Hematopoietic multipotent progenitor cell (in vitro differentiated cells): ENCODE measurements at places on chromosomes 7 and 10. TPM values are rescaled to one million over a fixed set of nuclear protein-coding genes. Genes with fewer than 3 reads are reported as not detected.

- DNase-seq = no peak
These were observed 3.7 kb upstream of the ZNF800 start for GRCh38 chr7:127396184-127396583.

DNA sequence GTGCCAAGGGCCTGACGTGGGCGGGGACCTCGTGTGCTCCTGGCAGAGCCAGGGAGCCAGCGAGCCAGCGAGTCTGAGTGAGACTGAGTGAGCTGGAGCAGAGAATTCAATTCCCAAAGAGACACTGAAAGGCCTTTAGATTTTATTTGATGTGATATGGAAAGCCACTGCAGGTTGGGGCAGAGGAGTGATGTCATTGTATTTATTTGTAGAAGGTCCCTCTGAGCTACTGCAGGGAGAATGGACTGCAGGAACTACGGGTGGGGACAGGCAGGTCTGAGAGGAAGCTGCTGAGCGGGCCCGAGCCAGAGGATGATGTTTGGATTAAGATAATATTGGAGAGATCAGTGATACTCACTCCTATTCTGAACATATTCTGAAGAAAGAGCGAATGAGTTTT is 445.8 kb upstream of the ANKRD30A start:
- no peak for DNase-seq

Gene ETV1
- 0.27 TPM for total RNA-seq

GRCh38 chr10:112990271-112990670 is 40.2 kb downstream of the TCF7L2 start:
- DNase-seq = no peak

GRCh38 chr7:1939434-1940401 is 269.6 kb downstream of the ELFN1 start:
- peak; percentile 18 for DNase-seq

Gene INA
- not detected for total RNA-seq

DNA sequence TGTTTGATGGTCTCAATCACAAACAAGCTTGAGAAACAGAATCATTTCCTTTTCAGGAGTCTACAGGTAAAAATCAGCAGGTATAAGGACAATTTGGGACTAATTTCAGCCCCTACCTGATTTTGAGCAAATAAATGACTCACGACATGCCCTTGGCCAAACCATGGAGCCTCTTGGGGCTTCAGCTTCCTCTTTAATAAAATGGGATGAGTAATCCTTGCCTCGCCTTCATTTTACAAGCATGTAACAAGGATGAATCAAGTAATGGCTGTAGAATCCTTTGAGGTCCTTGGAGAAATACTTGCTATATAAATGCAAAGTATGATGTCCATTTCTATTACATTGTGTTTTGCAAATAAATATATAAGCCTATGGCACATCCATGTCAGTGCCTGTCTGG is 212.8 kb upstream of the PODXL start:
- no peak for DNase-seq

Gene ABCC2
- 0.27 TPM for total RNA-seq

Gene DGKI
- under 0.01 TPM for total RNA-seq

Gene CPEB3
- 1.9 TPM for total RNA-seq

- peak; percentile 34 for DNase-seq
These were observed 41.0 kb downstream of the STRA8 start for GRCh38 chr7:135274495-135275268.

Gene IPMK
- 3.2 TPM for total RNA-seq

- no peak for DNase-seq
These were observed 10.4 kb downstream of the CHCHD3 start for GRCh38 chr7:133071506-133071905.

Gene HMX3
- total RNA-seq = not detected

DNA sequence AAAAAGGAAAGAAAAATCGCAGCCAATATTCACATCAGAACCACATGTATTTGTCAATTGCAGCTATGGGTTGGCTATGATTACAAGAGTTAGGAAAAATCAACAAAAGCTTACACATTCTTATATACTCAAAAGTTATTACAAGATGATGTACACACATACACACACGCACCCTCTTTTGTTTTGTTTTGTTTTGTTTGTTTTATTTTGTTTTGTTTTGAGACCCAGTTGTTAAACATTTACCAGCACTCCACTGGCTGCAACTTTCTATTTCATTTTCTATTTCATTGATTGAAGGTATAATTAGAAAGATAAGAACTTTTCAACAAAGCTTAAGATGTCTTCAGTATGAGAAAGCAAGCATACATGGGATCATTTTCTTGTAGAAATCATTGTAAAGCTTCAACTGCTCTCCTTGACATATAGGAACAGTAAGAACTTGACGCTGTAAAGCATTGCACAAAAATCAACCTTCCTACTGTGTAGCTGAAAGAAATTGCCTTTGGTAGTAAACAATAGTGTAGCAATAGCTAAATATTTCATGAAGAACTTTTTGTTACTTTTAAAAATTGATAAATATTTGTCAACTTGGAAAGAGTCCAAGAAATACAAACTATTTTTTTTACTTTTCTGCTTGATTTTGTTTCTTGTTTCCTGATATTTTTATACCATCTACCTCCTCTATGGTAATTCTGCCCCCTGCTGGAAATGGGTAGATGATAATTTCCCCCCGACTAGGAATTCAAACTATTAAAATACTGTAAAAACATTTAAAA is 205.9 kb downstream of the MBL2 start:
- peak; percentile 26 for DNase-seq

DNA sequence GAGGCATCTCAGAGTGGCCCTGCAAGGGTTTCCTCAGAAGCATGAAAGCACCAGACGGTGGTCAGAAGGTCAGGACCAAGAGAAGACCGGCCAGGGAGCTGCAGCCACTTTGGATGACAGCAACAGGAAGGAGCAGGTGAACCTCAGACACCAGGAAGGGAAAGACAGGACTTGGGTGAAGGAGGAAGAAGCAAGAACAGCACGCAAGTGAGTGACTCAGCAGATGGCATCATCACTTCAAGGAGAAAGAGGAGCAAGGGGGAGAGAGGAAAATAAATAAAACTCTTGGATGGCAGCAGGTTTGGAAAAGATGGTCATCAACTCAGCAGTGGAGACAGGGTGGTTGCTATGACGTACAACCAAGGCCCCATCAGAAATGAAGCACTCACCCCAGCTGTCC is 31.6 kb downstream of the NCAPG2 start:
- no peak for DNase-seq

Gene CFTR
- total RNA-seq = not detected

- DNase-seq = no peak
These were observed 46.2 kb downstream of the RGS10 start for GRCh38 chr10:119496273-119496672.

DNA sequence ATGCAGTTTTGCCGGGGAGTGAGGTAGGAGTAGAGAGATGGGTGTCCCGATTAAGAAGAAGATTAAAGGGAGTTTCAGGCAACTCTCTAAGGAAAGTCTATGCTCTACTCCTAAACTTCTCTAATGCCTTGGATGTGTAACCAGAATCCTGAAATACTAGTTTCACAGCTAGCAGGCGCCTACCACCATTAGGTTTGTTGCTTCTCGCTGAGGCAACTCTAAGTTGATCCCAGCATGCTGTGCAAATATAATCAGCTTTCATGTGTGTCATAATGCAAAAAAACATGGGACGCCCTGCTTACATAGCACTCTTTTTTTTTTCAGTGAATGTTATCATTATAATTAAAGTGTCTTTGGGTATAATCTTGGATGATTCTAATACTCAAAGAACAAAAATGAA is 50.4 kb upstream of the FAM3C start:
- no peak for DNase-seq

DNA sequence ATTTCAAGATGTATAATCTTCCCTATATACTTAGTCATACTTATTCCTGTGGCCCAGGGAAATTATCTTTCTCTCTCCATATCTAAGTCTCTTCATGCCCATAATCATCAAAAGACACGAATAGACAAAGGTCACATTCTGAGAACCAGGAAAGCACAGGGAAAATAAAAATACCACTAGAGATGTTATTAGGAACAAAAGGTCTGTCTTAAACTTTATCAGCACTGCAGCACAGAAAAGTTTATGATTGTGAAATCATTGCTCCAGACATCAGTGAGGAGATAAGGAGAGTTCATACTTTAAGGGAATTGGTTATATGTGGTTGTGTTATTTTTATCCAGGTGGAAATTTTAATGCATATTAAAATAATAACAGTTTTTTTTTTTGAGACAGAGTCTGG is 974.6 kb upstream of the CELF2 start:
- DNase-seq = no peak

GRCh38 chr7:106459397-106460072 is 174.8 kb upstream of the NAMPT start:
- DNase-seq = no peak

DNA sequence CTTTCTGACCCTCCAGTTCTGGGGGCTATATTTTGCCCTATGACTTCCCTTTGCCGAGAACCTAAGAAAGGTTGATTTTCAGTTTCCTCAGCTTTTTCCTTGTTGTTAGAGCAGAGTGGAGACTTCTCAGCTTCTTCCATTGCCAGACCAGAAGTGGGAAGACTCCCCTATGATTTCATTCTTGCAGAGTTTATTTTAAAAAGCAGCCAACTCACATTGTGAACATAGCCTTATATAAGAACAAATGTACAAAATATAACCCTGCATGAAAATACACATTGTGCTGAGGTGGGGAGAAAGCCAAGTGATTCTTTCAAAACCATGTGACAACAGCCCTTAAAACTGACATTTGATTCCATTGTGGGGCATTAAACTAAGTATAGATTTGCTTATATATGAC is 33.8 kb upstream of the FZD8 start:
- no peak for DNase-seq

Gene NIPSNAP2
- total RNA-seq = 21.3 TPM

GRCh38 chr10:8221451-8221850 is 167.0 kb downstream of the GATA3 start:
- no peak for DNase-seq

DNA sequence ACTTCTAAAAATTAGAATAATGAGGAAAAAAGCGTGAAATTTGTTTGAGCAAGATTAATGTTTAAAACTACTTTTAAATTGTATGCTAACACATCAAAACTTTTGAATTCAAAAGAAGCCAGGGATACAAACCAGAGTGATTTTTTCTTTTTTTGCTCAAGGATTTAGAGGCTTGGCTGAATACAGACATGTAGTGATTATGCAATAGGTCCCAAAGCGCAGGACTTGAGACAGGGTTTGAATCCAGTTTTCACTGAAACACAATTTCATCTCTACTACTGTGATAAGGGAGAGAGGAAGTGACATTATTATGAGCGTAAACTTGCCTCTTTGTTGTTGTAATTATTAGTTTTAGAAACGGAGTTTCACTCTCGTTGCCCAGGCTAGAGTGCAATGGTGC is 207.3 kb downstream of the ZNF33B start:
- no peak for DNase-seq

DNA sequence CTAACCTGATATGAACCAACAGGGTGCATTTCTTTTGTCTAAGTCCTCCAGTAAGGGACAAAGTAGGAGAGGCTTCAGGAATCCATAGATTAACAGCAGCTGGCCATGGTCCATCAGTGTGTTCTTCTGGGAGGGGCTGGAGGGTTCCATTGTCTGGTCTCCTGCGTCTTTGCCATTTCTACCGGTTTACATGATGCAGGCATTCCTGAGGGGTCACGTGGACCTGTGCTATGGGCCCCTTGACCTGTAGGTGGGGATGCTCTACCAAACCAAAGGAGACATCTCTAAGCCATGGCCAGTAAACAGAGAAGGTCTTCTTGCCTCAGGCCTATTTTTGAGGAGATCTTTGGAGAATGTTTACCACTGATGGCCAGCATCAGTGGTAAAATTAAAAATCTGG is 28.7 kb upstream of the HABP2 start:
- no peak for DNase-seq

Gene NME8
- total RNA-seq = 0.27 TPM
